ENCODE measurements at places on chromosomes 11 and 22.

- DNase-seq: no peak
Observed at GRCh38 chr11:35992548-35992947, 48.7 kb downstream of the LDLRAD3 start.

DNA sequence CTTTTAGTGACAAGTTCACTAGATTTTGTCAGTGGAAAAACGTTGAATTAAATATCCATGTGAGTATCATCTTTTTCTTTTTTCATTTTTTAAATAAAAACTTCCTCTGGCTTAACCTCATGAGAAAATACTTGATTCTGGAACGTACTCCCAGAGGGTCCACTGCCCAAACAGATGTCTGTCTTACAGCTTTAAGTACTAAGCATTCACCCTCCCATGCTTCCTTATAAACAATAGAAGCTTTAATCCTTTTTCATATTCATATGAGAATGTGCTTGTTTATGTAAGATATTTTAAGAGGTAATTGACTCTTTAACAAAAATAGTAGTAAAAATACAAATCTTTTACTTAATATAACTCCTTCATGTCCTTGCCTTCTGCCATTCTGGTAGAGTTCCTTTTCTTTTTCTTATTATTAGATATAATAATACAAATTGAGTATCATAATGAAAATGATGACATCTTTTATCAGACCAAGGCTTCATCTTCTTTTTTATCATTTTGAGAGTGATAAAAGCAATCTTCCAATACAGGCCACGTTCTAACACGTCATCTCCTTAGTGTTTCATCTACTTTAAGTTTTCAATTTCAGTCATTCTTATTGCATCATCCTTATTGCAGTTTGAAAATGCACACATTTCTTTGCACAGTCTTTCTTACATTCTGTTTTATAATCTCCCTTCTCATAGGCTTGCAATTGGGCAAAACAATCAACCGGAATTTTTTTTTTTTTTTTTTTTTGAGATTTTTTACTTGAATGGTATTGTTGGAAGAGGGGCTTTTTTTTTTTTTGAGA lies 69.5 kb upstream of the MYO18B start:
- no peak for DNase-seq

DNA sequence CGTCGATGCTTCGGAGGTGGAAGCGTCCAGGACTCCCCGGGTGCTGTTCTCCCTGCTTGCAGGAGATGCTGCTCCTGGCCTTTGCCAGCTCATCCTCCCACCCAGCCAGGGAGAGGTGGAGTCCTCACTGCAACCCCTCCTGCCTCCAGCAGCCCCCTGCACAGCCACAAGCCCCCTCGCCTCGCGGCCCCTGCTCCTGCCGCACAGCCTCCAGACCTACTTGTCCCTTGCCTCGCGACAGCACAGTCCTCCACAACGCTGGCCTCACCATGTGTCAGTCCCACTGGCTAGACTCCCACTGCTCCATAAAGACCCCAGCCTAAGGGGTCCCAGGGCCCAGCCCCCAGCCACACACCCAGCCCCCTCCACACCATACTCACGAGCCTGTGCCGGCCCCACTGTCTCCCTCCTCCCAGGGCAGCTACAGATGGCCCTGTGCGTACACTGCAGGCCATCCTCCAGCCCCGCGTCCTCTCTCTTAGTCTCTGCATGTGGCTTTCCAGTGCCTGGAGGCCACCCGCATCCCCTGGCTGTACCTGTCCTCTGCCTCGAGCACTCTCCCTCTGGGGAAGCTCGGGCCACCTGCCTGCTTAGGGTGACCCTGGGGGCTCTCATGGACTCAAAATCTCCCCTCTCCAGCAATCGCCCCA lies 91.5 kb downstream of the CELSR1 start:
- DNase-seq: no peak

DNA sequence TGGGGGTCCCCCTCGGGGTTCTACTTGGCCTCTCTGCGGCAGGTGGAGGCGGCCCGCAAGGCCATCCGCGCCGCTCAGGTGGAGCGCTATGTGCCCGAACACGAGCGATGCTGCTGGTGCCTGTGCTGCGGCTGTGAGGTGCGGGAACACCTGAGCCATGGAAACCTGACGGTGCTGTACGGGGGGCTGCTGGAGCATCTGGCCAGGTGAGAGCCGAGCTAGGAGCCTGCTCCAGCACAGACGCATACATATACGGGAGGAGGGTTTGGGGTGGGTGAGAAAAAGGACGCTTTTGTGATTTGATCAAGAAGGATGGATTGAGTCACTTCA lies 415 bp downstream of the CENATAC start:
- no peak for DNase-seq

DNA sequence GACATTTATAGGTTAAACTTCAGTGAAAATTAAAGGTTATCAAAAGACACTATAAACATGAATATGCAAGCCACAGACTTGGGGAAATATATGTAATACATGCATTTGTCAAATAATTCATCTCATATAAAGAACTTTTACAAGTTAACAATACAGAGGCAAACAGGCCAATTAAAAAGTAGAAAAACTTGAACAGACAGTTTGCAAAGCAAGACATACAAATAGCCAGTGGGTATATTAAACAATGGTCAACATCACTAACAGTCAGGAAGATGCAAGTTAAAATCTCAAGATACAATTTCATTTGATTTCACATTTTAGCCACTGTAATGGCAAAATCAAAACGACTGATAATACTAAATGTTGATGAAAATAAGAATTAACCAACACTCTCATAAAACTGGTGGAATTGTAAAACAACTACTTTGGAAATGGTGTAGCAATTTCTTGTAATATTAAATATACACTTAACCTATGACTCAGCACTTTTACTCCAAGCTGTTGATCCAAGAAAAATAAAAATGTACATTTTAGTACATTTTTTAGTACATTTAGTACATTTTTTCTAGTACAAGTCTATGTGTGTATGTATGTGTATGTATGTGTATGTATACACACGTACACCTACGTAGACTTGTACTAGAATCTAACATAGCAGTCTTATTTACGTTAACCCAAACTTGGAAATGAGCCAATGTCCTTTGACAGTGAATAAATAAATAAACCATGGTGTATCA lies 62.8 kb downstream of the LRRC74B start:
- DNase-seq: no peak

GRCh38 chr11:42311514-42311913 lies 852.1 kb upstream of the LRRC4C start:
- no peak for DNase-seq

- DNase-seq: no peak
Observed at GRCh38 chr22:44248926-44249325, 63.8 kb downstream of the SHISAL1 start.

- DNase-seq: no peak
Observed at GRCh38 chr11:57798905-57799559, 37.4 kb downstream of the CTNND1 start.

DNA sequence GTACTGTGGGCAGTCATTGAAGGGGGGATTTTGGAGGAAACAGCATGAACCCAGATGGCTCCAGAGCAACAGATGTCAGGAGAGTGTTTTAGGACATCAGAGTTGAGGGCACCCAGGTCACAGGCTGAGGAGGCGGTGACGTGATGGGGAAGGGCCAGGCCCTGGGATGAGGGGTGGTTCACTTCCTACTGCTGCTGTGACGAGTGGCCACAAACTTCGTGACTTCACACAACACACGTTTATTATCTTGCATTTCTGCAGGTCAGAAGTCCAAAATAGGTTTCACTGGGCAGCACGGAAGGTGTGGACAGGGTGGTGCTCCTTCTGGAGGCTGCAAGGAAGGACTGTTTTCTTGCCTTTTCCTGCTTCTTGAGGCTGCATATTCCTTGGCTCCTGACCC lies 77.7 kb upstream of the RAB1B start:
- DNase-seq: no peak

GRCh38 chr11:62143727-62144126 lies 19.9 kb downstream of the INCENP start:
- DNase-seq: no peak

DNA sequence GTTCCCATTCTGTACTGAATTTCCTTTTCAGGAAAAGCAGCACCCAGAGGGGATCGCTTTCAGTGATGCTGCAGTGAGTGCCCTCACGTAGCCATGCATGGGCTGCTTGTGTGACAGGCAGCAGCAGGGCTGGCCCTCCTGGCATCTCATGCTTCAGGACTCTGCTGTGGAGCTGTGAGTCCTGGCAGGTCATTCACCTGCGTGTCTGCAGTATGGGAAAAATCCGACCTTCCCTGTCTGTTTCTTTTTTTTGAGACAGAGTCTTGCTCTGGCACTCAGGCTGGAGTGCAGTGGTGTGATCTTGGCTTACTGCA lies 13.4 kb downstream of the GLB1L2 start:
- no peak for DNase-seq

GRCh38 chr11:74717221-74717969 lies 13.8 kb downstream of the CHRDL2 start:
- DNase-seq: no peak

DNA sequence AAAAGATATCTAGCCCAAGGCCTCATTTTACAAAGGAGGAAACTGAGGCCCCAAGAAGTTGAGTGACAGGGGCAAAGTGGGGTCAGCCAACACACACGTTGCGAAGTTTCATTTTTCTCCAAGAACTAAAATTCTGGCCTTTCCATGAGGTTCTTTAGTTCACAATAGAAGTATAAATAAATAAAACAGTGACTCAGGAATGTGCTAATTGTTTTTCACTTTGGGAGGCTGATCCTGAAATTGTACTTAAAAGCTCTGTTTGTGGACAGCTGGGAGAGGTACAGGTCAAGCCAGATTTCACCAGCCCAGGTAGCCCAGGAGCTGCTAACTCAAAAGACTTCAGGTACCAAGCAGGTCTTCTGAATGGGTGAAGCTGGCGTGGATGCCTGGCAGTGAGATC lies 105.2 kb downstream of the TRAF6 start:
- no peak for DNase-seq

Data from activated naive CD8-positive, alpha-beta T cell treated with anti-CD3 and anti-CD28 coated beads, Interleukin-2, amount 50 U/mL, for 16 hours (primary cell).